ENCODE measurements at places on chromosomes 2 and 18.

DNA sequence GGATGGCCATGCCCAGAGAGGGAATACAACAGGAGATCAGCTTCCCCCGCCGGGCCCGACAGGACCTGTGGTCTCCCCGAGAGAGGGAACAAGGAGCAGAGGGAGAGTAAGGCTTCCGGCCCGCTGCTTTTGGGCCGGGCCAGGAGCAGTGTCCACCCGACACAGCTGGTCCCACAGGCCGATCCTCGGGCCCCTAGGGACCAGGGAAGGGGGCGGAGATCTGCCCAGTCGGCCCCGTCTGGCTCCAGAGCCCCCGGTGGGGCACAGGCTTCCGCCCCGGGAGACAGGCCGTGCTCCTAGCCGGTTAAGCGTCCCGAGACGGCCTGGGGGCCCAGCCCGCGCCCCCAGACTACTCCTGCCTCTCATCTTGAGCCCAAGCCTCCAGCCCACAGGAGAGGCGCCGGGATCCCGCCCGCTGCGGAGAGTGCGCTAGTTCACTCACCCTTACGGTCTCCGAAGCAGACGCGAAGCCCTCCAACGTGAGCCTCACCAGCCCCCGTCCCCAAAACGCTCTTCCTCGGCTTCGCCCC, at the start of gene MCFD2:
TSS of gene MCFD2 (minus strand) at position 526 of the 530 bp plus-strand sequence. CDS start 6,635 bp downstream, outside the sequence.
- DNase-seq, result no peak

- DNase-seq, result no peak
These were observed 233.7 kb upstream of the NCKAP5 start for GRCh38 chr2:133801946-133802345.

DNA sequence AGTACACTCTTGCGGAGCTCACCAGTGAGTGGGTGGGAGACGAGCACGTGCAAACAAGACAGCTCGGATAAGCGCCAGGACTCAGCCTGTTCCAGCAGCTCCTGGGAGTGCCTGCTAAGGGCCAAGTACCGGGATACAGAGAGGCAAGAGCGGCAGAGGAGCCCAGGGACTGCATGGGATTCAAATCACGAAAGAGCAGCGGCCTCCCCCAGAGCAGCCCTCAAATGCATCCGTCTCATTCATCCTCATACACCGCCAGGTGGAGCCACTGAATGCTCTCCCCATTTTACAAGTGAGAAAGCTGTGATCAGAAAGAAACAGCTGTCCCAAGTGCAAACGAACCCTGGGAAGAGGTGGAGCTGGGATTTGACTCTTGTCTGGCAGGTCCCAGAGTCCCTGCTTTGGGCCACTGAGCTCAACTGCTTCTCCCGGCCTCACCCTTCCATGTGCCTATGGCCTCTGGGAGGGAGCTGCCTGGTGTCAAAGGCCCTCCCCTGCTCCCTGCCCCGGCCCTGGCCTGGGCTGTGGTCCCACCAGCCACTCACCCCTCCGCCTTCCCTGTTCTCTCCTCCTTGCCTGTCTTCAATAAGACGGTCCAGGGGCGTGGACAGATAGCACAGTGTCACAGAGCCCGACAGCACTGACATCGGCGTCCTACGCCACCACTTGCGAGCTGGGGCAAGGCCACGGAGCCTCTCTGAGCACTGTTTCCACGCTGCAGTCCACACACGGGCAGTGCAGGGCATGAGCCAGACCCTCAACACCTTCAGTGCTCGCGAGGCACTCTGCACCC, 72.8 kb upstream of the TAF1B start:
- peak; percentile 66 for DNase-seq

- no peak for DNase-seq
These were observed 48.1 kb downstream of the PSMG2 start for GRCh38 chr18:12750715-12751502.

DNA sequence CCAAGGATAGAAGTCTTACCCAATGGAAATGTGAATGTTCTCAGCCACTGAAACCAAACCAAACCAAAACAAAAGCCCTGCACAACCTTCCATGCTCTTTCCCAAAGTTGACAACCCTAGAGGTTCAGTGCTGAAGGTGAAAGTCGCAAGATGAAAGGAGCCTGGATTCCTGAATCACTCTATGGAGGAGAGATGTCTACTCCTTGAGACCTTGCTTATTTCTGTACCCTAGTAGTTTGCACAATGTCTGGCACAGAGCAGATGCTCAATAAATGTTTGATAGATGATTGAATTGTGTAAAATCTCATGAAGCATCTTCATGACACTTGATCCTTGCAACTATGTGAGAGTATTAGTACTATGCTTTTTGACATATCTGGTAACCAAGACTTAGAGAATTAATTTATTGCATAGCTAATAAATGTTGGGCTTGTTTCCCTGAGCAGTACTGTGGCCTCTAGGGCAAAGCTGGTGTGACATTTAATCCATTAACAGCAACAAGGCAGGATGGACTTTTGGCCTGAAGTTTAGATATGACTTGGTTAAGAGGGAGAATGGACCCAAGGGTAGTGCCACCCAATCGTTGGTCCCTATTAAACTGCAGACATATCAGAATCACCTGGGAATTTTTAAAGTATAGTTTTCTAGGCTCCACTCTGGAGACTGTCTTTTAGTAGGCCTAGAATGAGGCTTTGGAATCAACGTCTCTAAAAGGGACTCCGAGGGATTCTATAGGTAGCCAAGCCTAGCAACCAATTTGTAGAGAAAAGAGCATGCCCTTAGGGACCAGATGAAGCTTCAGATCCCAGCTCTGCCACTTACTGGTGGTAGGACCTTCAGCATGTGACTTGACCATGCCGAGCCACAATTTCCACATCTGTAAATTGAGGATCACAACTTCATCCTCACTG, 145.9 kb downstream of the DDX1 start:
- DNase-seq, result no peak

DNA sequence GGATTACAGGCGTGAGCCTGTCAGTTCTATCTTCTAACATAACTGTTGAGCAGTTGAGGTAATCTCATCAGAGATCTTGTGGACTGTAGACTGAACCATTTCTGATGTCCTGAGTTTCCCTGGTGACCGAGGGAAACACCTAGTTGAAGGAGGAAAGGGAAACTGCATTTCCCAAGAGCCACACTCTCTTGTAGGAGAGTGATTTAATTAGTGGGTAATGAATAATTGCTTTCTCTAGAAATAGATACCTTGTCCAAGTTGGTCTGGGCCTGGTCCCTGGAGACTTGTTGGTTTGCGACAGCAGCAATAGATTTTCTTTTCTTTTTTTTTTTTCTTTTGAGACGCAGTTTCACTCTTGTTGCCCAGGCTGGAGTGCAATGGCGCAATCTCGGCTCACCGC, 7.4 kb downstream of the TTLL4 start:
- no peak for DNase-seq

DNA sequence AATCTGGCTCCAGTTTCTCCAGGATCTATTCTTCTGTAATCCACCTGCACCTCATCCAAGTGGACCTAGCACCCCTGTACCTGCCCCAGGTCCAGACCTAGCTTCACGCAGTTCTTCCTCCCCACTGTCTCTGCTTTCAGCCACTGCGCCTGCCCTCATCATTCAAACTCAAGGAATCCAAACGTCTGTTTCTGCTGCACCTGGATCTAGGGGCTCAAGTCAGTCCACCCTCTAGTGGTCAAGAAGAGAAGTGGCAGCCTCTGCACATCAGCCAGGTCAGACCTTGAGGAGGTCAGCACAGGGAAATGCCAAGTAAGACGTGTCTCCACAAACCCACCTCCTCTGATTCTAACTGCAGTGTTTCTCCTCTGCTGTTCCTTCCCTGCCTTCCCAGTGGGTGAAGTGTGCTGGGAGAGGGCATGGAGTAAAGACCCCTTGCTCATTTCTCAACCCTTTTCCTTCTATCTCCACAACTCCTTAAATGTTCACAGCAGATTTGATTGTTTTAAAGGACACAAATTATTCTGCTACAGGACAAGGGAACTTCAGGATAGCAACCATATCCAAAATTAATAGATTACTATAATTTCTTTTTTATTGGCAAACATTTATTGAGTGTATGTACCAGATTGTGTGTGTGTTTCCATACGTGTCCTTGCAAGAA, 8.6 kb upstream of the RNF152 start:
- no peak for DNase-seq

GRCh38 chr18:8276406-8276805, 332.8 kb upstream of the RAB12 start:
- no peak for DNase-seq

- DNase-seq, result no peak
These were observed 336.2 kb downstream of the ZEB2 start for GRCh38 chr2:144183727-144184126.
